ENCODE measurements at places on chromosomes 13 and 19.
A peak's percentile ranks its signal among the peaks of the same experiment; 100 is the strongest.

- DNase-seq, result no peak
Measured at GRCh38 chr19:7679771-7680605, 645 bp upstream of the TRAPPC5 start.

DNA sequence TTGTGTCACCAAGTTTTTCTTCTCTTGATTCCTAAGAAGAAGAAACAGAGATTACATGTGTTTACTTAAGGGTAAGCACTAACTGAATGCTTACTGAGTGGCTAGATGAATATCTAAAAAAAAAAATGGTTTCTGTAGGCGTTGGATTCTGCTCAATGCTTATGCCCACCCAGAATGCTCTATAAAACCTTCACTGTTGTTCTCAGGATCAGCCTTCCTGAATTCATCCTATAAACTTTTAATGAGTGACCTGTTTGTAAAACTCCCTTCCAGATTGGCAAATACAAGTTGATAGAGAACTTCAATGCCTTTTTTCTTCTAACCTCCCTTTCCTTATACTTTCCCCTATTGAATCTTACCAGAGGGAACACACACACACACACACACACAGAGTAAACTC, 90.2 kb downstream of the NDFIP2 start:
- DNase-seq, result no peak

GRCh38 chr13:73223372-73223781, 164.6 kb downstream of the KLF5 start:
- no peak for DNase-seq

GRCh38 chr19:2246801-2247361, 2.2 kb upstream of the AMH start:
- peak; percentile 30 for DNase-seq

GRCh38 chr19:23804676-23805075, 46.0 kb upstream of the ZNF681 start:
- no peak for DNase-seq

DNA sequence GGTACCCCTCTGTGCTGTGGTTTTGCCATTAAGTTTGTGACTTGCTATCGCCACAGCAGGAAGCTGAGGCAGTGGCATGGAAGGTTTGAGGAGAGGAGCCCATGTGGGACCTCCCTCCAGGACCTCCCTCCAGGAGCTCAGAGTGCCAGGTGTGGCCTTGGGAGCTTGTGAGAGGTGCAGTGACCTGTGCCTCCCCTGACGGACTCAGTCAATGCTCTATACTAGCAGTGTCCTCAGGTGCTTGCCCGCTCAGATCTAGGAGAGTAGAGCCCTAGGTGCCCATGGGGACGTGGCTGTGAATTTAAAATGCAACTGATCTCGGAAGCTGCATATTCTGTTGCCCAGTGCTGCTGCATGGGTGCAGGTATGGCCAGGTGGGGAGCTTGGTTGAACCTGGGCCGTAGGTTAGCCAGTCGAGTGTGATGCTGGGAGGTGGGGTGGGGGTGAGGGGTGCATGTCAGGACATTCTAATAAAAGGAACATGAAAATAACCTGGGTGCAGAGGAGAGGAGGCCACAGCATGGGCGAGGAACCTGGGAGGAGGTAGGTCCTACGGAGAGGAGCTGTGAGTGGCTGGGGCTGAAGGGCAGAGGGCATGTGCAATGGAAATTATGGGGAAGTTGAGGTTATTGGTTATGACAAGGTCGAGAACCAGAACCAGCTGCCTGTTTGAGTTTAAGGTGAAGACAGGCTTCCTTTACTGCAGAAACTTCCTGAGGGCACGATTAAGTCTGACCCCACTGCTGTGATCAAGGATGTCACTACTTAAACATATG, 41.6 kb downstream of the TEX29 start:
- DNase-seq, result no peak

DNA sequence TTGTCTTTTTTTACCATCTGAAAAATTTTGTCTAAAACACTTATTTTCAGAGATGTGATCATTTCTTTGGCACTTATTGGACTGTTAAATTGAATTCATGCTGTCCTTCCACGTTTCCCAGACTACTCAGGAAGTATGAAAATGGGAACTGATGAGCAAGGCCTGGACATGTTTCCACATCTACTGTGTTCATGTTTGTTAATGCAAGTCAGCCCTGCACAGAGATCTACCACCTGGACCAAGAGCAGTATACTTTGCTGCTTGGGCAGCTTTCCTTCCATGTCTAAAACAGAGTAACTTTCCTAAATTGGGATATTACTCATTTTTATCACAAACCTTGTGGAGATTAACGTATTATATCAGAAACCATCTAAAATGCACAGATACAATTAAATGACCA, 687.4 kb downstream of the DIAPH3 start:
- DNase-seq, result no peak

DNA sequence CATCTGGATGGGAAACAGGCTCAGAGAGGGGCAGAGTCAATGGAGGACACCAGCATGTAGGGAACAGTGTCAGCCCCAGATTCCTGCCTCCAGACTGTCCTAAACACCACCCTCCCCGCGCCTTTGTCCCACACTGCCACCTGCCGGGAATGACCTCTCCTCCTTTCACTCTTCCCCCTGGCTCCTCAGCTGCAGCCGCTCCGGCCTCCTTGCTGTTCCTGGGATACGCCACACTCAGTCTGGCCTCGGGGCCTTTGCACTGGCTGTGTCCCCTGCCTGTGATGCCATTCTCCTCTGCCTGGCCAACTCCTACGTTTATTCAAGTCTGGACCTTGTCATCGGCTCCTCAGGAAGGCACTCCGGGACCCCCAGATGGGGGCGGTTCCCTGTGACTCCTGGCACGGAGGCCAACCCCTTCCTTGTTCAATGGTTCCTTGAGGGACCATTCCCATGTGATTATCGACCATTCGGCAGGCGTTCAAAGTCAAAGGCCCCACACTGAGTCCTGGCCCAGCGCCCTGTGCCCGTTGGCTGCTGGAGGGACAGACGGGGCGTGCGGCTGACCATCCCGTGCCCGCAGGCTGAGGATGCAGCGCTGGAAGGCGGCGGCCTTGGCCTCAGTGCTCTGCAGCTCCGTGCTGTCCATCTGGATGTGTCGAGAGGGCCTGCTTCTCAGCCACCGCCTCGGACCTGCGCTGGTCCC, 15.8 kb downstream of the FUT6 start:
- DNase-seq, result no peak

GRCh38 chr13:40969169-40969901, 49.8 kb downstream of the ELF1 start:
- no peak for DNase-seq

DNA sequence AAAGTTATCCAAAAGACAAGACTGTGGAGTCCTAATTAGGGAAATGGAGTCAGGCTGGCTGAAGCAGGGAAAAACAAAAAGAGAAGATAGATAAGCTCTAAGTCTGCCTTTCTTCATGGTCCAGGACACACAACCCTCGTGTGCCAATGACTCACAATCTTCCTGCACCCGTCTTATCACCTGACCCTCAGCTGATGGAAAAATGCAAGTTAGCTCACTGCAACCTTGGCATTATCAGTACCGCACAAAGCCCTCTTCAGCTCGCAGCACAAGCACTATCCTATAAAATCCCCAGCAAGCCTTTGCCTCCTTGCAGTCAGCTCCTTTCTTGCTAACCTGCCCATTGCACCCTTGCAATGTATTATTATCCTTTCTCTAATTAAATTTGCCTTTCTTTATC, 4.3 kb downstream of the OR7A5 start:
- no peak for DNase-seq

DNA sequence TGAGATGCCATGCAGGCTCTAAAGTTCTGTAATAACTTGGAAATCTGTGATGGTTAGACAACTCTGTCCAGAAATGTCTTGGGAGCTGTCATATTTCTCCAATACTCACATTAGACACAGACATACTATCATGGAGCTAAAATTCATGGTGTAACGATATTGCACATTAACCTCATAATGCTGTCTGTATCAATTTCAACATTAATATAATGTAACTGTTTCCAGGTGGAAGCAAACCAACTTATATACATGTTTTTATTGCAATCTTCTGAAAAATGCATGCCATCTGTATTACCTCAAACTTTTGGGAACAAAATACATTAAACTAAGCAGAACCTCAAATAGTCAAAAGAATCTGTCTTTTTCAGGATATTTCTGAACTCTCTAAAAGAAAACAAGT, 14.7 kb upstream of the SPART start:
- no peak for DNase-seq

GRCh38 chr19:30151081-30151480, 209.0 kb downstream of the URI1 start:
- DNase-seq, result no peak

DNA sequence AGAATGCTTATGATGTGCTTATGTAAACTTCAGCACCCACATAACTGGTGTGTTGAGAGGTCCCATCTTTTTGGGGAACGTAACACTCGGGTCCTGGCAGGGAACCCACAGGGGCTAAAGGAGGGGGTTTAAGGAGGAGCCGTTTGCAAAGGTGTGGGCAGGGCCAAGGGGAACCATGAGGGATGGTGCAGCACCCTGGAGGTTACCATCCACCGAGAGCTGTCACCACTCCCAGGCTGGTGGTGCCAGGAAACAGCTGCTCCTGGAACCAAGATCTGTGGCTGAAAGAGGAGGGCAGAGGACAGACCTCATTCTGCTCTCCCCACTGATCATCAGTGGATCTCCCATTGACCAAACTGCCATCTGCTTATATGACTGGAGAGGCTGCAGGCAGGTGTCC, 23.2 kb upstream of the CYP4F8 start:
- DNase-seq, result no peak

- DNase-seq, result no peak
Measured at GRCh38 chr19:12872255-12872654, 9.0 kb downstream of the DNASE2 start.

GRCh38 chr13:39385621-39386231, 217.3 kb downstream of the LHFPL6 start:
- DNase-seq, result no peak

GRCh38 chr19:39449116-39449797, 3.9 kb downstream of the SUPT5H start:
- no peak for DNase-seq

GRCh38 chr13:62250501-62251201, 835.0 kb upstream of the PCDH20 start:
- DNase-seq, result no peak

DNA sequence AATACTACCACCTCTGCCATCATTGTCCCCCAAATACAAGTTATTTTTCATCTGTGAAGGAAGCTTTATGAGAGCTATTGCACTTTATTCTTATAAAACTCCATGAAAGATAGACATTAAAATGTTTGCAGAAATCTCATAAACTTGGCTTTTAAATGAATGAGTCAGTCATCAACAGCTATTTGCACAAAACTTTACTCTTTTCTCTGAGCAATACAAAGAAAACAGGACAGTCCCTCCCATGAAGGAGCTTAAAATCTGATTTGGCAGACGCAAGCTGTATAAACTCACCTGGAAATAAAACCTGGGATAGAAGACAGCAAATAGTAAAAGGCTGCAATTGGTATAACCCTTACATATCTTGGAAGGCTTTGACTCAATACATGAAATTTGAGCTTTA, 16.6 kb upstream of the RCBTB1 start:
- DNase-seq, result no peak

DNA sequence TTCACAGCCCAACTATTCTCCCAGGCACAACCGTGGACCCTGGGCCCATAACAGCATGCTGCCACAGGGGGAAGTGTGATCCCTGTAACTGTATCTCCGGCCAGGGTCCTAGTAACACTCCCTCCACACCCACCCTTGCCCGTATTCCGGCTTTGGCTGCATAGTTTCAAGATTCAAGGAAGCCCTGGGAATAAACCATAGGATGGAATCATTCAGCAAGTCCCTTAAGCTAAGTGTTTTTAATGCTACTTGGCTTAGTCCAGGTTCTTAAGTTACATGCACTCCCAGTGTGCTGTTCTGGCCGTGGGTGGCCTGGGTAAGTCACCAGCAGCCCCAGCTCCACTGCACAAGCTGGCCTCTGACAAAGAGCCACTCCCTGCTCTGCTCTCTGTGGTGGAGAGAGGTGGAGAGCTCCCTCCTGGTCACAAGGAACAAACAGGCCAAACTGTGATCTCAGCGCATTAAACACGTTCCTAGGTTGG, 532.4 kb upstream of the SGCG start:
- DNase-seq, result no peak

DNA sequence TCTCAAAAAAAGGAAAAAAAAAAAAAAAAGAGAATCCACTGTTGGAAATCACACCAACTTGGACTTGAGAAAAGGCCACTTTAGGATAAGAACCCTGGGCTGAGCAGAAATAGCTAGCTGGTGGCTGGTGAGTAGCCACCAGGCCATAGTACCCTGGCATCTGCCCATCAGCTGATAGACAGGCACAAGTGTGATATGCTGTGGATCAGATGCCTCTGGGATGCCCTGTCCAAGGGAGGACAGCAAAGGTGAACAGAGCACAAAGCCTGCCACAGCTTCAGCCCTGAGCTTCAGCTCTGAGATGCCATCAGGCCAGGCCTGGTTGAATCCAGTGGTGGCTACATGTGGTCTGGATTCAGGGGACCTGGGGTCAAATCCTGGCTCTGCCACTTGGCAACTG, 8.7 kb downstream of the SIRT2 start:
- DNase-seq, result no peak

DNA sequence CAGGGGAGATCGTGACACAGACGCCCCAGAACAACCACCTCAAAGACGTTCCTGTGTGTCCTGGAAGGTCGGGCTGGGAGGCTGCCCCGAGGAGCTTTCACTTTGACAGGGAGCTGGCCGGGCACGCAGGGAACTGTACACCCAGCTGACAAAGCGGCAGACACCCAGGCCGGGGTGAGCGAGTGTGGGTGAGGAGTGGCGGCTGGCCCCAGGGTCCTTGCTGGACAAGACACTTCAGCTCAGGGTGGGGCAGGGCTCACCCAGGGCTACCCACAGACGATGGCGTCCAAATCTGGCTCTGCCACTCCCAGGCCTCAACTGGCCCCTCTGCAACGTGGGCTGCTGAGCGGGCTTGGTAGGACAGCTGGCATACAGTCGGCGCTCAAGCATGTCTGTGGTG, 2.0 kb downstream of the FGF22 start:
- DNase-seq, result no peak

GRCh38 chr19:10269333-10270179, 1.4 kb upstream of the ICAM1 start:
- DNase-seq, result peak; percentile 9

GRCh38 chr19:38877781-38878574, at the start of gene RINL:
Gene RINL (minus strand): TSS chr19:38878275. CDS start chr19:38876742, 1,533 bp downstream.
- no peak for DNase-seq

DNA sequence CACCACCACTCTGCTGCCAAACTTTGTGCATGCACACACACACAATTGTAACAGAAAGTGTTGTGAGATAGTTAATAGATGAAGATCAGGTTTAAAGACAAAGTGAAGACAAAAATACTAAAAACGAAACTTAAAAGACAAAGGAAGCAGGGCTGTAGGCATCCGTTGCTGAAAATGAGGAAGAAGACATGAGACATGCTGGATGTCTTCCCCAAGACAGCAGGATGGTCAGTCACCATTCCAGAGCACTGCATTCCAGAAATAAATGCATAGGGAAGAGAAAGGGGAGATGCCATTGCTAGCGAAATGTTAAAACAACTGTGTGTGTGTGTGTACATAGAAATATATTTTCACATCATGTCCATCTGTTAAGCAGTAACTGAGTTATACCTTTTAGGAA, 520.1 kb downstream of the SUCLA2 start:
- DNase-seq, result no peak

Measured in caudate nucleus (tissue), 63 donors.